Endothelial cell of umbilical vein (primary cell): ENCODE measurements at places on chromosomes 5 and 9.

DNA sequence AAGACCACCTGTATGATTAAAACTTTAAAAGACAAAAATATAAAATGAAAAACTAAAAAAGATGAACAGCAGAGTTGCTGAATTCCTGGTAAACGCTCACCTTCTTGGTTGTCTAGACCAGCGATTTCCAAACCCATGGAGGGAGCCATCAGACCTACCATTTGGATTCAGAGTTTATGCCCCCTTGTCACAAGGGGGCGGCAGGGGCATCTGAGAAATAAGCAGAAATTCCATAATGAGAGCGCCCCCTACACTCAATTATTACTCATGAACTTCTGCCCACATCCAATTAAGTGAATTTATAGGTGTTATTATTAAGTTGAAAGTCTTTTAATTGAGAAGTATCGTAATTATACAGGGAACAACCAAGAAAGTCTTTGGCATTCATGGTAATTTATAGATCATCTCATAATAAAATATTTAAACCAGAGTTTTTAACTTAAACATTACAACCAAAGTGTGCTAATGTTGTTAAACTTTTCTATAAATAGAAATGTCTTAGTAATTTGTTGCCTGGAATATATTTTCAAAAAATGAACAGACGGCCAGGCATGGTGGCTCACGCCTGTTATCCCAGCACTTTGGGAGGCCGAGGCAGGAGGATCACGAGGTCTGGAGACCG, 35.2 kb upstream of the SPATA31C2 start:
- peak; percentile 74 for DNase-seq

DNA sequence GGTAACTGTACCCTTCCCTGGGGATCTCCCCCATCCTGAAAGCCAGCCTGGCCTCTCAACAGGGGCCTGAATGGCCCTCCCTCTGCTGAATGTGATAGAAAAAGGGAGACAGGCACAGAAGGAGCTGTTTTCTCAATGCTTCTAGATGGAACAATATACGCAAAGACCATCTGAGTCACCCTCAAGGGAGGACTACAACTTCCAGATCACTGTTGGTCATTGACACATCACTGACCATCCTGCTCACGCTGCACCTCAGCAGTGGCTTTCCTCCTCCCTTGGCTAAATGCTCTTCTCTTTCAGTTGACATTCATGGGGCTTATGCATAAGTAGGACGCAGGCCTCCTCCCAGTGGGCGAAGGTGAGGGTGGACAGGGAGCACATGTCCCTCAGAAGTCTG, 112.2 kb upstream of the SHB start:
- DNase-seq, result no peak

DNA sequence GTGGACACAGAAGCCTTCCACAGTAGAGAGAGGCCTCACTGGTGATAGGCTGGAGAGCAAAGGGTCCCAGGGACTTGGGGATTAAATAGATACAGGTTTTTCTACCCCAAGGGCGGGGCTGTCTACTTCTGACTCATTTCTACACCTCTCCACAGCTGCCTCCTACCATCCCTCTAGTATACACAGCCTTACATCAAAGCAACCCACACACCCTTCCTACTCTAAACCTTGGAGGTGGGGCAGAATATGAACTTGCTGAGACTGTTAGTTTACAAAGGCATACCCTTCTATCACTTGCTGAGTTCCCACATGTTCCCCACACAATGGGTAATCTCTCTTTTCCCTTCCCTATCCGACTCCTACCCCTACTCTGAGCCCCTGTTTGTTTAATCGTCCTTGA, 19.9 kb upstream of the PCA3 start:
- DNase-seq, result no peak

DNA sequence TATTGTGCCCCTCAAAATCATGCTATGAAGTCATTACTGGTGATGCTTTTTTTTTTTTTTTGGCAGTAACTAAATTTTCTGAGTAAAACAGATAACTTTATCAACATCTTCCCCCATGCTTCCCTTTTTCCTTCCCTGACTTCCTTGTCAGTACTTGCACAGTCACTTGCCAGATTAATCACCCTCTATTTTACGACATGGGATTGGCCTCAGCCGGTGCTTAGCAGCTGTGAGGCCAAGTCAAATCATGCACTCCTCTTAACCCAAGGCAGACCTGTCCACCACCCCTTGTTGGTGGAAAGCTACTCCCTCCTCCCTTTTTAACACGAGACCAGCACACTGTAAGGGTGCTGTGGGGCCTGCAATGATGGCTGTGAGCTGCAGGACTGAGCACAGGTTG, 118.0 kb upstream of the OTULINL start:
- peak; percentile 96 for DNase-seq

DNA sequence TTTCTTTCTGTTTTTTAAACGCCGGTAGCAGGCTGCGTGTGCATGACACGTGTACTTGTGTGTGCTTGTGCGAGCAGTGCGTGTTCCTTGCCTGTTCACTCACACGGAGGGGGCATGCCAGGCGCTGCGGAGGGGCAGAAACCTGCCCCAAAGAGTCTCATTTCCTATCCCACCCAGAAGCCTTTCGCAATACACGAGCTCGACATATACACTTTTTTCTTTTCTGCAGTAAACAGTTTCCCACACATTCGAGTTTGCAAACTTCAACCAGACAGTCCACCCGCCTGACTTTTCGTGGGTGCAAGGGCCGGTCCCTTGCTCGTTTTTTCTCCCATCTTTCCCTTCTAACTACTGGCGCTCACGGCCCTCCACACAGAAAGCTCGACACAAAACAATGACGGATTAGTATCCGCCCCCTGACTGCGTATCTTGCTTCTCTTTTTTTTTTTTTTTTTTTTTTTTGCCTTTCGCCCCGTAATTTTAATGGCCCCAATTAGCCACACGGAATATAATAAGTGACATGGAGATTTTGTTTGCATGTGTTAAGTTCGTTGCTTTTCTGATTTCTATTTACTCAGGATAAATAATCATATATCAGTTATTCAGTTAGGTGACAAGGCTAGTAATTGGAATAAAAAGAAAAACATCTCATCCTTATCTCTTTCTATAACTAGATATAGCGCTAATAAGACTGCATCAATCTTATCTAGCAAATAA, 5.3 kb upstream of the OTP start:
- no peak for DNase-seq

DNA sequence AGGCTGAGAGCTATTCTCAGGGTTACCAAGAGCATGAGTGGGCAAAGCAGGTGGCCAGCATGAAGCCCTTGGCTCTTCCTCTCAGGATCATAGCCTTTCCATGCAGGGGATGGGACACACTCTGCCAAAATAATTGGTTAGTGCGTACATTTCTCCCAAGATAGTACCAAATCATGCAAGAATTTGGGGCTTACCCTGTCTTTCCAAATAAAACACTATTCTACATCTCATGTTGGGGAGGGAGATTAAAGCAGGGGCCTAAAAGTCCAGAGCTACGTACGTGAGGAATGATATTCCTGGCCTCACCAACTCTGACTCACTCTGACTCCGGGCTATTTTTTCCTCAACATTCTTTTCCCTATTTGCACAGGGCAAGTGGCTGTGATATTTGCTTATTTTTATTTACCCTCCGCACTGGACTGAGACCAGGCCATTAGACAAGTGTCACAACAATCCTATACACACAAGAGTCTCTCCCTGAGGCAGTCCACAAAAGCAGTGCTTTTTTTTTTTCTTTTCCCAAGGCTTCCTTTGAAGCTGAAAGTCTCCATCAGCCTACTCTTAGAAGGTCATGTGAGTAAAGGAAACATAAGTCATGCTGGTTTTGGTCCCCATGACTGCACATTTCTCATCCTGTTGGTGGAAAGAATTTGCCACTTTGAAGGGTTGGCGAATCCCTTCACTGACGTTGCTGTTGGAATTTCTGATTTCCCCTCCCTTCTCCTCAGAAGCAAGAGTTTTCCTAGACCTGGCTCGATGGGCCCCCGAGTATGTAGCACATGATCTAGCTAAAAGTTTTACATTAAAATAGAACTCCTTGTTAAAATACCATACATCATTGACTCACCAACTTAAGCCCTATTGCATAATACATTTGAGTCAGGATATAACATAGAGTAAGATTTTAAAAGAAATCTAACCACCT, 40.0 kb downstream of the TMEM252 start:
- no peak for DNase-seq

GRCh38 chr9:20618361-20618802, 3.9 kb downstream of the MLLT3 start:
- DNase-seq, result peak; percentile 92

DNA sequence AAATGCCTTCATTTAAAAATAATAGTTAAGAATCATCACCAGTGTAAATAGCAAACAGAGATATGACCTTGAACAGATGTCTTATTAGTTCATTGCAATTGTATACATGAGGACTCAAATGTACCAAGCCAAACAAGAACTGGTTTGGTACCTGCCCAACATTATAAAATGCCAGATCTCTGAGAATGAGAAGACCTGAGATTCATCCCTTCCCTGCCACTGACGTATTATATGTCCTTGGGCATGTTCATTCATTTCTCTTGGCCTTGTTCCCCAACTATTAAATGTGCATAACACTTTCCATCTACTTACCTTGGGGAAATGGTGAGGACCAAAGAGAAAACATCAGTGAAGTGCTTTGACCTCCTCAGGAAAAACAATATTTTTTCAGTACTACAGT, 33.6 kb upstream of the ERBIN start:
- DNase-seq, result no peak

DNA sequence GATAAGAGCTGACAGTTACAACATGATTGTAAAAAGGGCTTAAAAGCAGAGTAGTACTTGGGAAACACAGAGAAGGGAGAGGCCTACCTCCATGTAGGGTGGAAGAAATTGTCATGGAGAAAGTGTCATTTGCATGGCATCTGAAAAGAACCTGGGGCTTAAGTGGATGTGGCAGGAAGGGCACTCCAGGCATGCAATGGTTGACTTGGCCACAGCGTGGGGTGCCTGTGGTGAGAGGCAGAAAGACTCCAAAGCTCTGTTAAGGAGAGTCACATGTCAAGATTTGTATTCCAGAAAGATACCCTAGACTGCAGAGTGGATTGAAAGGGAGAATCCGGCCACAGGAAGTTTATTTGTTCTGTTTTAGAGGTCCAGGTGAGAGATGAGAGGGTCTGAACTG, 2.4 kb downstream of the POLR3G start:
- peak; percentile 2 for DNase-seq
